SJCRH30 (cell line): ENCODE measurements at places on chromosomes 2 and 18.

GRCh38 chr2:36348721-36349120, 6.9 kb upstream of the CRIM1 start:
- DNase-seq = no peak

DNA sequence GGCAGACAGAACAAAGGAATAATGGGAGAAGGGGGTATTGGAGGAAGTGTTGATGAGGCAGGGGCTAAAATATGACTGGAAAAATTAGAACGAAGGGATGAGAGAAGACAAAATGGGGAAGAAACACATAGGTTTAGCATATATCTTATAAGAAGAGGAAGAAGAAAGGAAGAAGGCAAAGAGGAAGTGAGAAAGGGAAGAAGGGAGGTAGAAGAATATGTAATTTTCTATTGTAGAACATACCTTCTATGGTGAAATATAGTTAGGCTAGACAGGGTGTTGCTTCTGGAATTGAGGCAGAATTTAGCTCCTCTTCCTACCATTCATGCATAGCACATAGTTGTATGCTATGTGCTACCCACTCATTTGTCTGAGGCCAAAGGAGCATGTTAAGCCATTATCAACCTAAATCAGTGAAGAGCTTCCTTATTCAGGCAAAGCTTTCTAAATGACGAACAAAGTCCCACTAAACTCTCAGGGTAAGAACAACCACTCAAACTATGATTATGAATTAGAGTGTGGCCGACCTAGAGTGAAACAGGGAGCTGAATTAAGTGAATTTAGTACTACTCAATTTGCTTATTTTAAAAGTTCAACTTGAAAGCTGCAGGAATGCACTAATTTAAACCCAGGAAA, 180.9 kb upstream of the GALNT5 start:
- no peak for DNase-seq

GRCh38 chr2:27347641-27348040, 8.9 kb downstream of the GTF3C2 start:
- no peak for DNase-seq

DNA sequence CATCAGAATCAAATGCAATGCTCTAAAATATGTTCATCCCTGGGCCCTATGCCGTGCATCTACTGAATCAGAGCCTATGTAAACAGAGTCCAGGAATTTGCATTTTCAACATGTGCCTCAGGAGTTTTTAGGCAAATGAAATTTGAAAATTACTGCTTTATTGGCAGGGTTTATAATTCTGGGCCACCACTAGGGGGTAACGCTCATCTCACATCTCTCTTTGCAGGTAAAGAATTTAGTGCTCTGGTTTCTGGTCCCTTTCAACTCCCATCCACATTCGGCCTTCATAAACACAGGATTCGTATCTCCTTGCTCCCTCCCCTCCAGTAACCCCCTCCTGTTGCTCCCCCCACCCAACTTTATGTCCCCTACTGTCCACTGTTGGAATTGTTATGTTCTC, 49.3 kb downstream of the LYPD6B start:
- no peak for DNase-seq

DNA sequence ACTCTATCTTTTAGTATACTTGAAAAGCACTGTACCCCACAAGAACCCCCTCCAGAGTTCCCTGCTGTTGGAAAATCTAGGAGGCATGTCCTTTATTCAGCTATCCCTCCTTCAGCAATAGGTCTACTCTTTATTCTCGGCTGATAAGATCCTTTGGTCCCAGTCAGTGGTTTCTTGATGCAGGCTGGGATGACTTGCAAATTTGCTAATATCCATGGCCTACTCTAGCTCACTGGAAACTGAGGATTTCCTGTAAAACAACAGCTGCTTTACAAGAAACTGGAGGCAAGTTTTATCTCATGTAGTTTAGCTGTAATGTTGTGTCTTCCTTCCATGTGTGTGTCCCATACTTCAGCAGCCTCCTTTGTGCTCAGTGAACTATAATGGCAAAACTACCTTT, 183.9 kb upstream of the SCN7A start:
- peak; percentile 26 for DNase-seq

- DNase-seq = no peak
These were observed 122.8 kb downstream of the TMEM200C start for GRCh38 chr18:5772306-5773105.

DNA sequence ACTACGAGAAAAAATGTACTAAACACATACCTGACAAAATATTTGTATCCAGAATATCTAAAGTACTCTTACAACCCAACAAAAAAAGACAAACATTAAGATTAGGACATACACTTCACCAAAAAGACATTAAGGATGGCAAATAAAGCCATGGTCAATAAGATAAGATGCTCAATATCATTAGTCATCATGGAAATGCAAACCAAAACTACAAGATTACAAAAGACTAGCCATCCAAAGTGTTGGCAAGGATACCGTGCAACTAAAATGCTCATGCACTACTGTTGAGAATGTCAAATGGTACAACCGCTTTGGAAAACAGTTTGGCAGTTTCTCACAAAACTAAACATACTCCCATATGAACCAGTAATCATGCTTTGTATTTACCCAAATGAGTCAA, 29.7 kb downstream of the MAP3K2 start:
- DNase-seq = no peak

GRCh38 chr2:101766871-101767739, 69.6 kb downstream of the MAP4K4 start:
- DNase-seq = peak; percentile 82

DNA sequence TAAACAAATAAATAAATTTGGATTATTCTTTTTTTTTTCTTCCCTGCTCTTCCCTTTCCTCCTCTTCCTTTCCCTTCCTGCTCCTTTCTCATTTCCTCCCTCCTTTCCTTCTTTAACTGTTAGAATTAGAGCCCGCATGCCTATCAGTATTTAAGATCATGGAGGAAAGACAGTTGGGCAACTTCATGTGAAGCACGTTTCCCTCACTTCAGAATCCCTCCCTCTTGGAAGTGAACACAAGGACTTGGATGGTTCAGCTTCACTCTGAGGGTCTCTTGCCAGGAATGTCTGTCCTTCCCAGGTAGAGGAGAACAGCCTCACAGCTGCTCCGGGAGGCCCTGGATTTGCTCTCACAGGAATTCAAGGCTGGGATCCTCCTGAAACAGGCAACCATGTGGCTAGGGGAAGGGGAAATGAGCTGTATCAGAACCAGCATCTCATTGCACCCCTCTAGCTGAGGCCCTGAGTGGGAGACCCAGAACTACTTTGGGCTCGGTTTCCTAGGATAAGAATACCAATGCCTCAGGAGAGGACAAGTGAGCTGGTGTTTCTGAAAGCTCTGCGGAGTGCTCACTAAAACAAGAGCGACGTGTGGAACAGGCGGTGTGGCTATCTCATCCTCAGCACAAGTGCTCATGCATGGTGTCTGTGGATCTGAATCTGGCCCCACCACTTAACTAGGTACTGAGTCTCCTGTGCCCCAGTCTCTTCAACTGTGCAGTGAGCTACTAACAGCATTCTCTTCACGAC, 230.5 kb downstream of the MYCN start:
- DNase-seq = no peak

DNA sequence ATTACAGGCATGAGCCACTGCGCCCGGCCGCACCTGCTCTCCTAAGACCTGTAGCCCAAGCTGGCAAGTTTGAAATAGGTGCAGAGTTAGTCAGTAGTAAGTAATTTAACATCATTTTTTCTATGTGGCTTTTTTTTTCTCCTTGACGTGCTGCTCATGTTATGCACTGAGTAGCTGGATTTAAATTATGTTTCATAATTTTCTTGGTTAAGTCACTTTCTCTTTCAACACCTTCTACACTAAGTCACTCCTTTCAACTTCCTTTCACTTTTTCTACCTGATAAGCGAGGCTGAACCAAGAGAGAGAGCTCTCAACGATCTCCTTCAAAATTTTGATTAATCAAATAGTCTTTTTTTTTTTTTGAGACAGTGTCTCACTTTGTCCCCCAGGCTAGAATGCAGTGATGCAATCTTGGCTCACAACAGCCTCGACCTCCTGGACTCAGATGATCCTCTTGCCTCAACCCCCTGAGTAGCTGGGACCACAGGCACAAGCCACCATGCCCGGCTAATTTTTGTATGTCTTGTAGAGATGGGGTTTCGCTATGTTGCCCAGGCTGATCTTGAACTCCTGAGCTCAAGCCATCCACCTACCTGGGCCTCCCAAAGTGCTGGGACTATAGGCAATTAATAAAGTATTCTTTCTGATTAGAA, 13.1 kb downstream of the CASP8 start:
- no peak for DNase-seq

DNA sequence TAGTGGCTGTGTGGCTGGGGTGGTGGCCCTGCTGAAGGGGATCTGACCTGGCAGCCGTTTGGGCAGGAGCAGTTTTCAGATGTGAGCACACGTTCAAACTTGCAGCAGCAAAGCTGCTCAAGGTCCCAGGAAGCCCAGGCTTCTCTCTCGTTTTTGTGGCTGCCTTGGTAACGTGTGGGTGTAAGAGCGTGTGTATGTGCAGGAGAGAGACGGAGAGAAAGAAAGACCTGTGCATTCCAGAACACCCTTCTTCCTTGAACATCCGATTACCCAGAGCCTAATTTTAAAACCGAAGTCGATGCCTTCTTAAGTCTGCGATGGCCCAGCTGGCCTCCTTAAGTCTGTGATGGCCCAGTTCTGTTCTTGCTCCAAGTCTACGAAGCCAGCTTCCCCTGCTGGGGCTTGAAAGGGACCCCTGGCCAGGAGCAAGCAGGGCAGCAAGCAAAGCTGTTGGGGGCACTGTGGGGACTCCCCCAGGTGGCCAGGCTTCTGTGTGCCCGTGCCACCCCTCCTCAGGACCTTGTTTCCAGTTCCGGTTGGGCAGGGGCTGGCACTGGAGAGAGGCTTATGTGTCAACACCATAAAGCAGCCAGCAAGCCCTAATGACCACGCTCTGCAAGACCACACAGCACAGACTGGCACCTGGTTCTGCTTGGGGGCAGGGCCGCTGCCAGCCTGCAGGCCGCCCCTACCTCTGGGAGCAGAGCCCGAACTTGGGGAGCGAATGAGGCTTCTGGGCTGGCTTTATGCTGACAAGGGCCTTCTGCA, 55.8 kb upstream of the ALPP start:
- no peak for DNase-seq

GRCh38 chr2:51859260-51859659, 827.3 kb upstream of the NRXN1 start:
- DNase-seq = no peak

DNA sequence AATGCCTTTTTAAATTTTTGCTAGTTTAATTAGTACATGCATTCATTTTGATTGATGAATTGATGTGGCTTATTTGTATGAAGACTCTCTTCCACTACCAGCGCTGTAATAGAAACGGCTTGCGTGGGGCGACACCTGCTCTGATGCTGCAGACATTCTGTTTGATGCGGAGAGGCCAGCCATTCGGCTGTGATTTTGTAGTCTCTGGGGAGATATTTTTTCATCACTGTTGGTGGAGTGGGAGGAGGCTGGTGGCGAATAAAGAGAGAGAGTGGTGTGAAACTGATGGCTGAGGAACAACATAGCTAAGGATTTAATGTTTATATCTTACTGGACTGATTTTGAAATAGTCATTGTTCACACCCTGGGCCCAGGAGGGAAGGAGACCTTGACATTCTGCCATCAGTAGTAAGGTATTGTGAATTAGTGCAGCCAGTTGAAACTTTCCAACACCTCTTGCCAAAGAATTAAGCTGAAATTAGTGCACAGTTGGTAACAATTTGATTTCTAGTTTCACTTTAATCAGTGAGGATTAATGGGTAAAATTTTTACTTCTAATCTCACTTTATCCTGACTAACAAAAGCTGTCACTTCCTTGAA, 224.1 kb downstream of the MTX2 start:
- DNase-seq = no peak
